ENCODE measurements at places on chromosomes 12 and 14. TPM values are rescaled to one million over a fixed set of nuclear protein-coding genes. Genes with fewer than 3 reads are reported as not detected.

The KCNC2 gene
- not detected for total RNA-seq

The TRIM9 gene
- 0.88 TPM for total RNA-seq

The TAS2R43 gene
- not detected for total RNA-seq

The TPH2 gene
- not detected for total RNA-seq

The IFNG-AS1 gene
- 0.69 TPM for total RNA-seq

The LAG3 gene
- not detected for total RNA-seq

The OAS2 gene
- total RNA-seq, result 6.0 TPM

The RAD9B gene
- 0.67 TPM for total RNA-seq

The CIDEB gene
- total RNA-seq, result 5.4 TPM

The ESPL1 gene
- total RNA-seq, result 6.1 TPM

The FOXG1 gene
- not detected for total RNA-seq

The TESPA1 gene
- total RNA-seq, result 0.36 TPM

The BDKRB1 gene
- not detected for total RNA-seq

The MIP gene
- not detected for total RNA-seq

The GLS2 gene
- 1.1 TPM for total RNA-seq

The RNASE2 gene
- total RNA-seq, result 0.80 TPM

The UNC119B gene
- total RNA-seq, result 10.9 TPM

The ANO2 gene
- 3.4 TPM for total RNA-seq

The P3H3 gene
- total RNA-seq, result 6.6 TPM

The NUAK1 gene
- 39.4 TPM for total RNA-seq

The GLIPR1 gene
- total RNA-seq, result 3.2 TPM

The A2M gene
- total RNA-seq, result 329 TPM

The RPS6KA5 gene
- 9.1 TPM for total RNA-seq

The BDKRB2 gene
- 1.0 TPM for total RNA-seq

The XRCC3 gene
- 2.6 TPM for total RNA-seq

The RTN1 gene
- 5.7 TPM for total RNA-seq

The PMEL gene
- 0.58 TPM for total RNA-seq

The LBHD2 gene
- total RNA-seq, result not detected

The HNF1A gene
- not detected for total RNA-seq

The STRAP gene
- 123 TPM for total RNA-seq

The PTPRQ gene
- 0.84 TPM for total RNA-seq

The TCTN2 gene
- total RNA-seq, result 5.1 TPM

The LALBA gene
- total RNA-seq, result not detected

The AKAP3 gene
- total RNA-seq, result 4.0 TPM

The CIROP gene
- total RNA-seq, result not detected

The PIK3C2G gene
- total RNA-seq, result not detected

The UNG gene
- 24.0 TPM for total RNA-seq

The CLEC6A gene
- not detected for total RNA-seq

The COL2A1 gene
- not detected for total RNA-seq

The AMN gene
- total RNA-seq, result not detected

The PEBP1 gene
- total RNA-seq, result 359 TPM

The LMO3 gene
- 0.19 TPM for total RNA-seq

The SLC7A7 gene
- total RNA-seq, result 4.6 TPM

The WDR20 gene
- total RNA-seq, result 22.8 TPM

The TGM1 gene
- total RNA-seq, result 0.52 TPM

The GPRC5D gene
- not detected for total RNA-seq

The TAS2R8 gene
- not detected for total RNA-seq

The NRIP2 gene
- 3.1 TPM for total RNA-seq

The INHBC gene
- total RNA-seq, result not detected

The IAPP gene
- not detected for total RNA-seq

The GXYLT1 gene
- 6.3 TPM for total RNA-seq

The GZMH gene
- total RNA-seq, result 5.9 TPM
